ENCODE measurements at places on chromosomes 5 and 9.
A peak's percentile ranks its signal among the peaks of the same experiment; 100 is the strongest.

- DNase-seq: no peak
These were observed 38.5 kb downstream of the FAM219A start for GRCh38 chr9:34419716-34420504.

GRCh38 chr9:111969061-111969460, 72.4 kb downstream of the UGCG start:
- DNase-seq: no peak

DNA sequence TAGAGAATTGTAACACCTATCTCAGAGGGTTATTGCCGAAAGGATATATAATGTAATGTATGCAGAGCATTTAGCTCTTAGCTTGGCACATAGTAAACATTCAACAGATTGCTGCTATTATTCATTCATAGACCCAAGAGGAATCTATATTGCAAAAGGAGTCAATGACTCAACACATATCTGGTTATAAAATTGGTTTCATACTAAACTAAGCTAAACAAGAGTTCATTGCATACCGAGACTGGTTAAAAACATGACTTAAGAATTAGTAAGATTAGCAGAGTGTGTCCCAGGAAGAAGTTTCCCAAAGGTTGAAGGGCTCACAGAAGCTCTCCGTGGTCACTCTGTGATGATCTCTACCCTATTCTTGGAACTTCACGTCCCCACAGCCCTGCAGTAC, 339.6 kb upstream of the CCNH start:
- DNase-seq: no peak

DNA sequence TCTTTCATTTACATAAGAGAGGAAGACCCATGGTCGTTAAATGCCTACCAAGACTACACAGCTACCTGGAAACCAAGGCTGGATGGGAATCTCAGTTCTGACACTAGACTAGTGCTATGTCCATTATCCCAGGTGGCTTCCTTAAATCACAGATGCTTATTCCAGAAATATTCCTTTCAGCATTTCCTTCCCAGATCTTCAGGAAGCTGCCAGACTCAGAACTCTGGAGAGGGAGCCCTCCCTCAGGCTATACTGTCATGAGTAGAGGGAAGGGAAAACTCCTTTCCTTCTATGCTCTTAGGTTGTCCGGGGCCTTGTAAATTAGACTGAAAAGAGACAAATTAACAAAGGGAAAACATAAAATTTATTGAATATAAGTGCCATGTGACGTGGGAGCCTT, 20.8 kb downstream of the FREM1 start:
- DNase-seq: no peak

DNA sequence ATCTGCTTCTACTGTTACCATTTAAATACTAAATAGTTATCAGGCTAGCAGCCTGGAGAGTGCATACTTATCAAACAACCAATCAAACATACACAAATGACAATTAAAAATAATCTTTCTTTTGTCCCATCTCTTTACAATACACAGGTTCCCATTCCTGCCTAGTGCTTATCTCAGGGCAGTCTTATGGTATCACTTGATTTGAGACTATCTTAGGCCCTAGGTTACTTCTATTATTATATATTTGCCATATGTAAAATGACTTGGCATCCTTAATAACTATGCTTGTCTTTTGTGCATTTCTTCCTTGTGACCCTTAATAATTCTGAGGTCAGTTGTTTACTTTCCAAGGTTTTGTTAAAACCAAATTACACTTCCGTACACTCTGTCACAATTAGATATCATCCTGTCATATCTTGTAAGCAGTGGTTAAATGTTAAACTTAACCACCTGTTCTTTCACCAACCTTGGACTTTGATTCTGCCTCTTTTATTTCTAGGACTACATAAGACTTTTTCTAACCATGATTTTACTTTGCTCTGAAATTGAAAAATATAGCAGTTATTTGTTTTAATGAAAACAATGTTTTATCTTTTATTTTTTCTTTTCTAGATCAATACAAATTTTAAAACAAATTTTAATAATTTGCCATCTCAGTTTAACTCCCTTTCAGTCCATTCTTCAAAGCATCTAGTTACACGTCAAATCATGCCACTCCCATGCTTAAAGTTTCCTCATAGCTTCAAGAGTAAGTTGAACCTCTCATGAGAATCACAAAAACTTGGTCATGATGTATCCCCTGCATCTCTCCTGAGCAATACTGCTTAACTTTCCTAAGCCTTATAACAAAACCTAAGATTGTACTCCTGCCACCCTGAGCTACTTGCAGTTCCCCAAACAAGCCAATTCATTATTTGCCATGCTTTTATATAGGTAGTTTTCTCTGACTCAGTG, 281.3 kb downstream of the HCN1 start:
- DNase-seq: no peak

GRCh38 chr9:16406526-16407225, 463.8 kb downstream of the BNC2 start:
- no peak for DNase-seq

- DNase-seq: no peak
These were observed 10.7 kb downstream of the NFIL3 start for GRCh38 chr9:91412941-91413340.

GRCh38 chr5:131521252-131521651, 113.8 kb downstream of the RAPGEF6 start:
- DNase-seq: no peak

DNA sequence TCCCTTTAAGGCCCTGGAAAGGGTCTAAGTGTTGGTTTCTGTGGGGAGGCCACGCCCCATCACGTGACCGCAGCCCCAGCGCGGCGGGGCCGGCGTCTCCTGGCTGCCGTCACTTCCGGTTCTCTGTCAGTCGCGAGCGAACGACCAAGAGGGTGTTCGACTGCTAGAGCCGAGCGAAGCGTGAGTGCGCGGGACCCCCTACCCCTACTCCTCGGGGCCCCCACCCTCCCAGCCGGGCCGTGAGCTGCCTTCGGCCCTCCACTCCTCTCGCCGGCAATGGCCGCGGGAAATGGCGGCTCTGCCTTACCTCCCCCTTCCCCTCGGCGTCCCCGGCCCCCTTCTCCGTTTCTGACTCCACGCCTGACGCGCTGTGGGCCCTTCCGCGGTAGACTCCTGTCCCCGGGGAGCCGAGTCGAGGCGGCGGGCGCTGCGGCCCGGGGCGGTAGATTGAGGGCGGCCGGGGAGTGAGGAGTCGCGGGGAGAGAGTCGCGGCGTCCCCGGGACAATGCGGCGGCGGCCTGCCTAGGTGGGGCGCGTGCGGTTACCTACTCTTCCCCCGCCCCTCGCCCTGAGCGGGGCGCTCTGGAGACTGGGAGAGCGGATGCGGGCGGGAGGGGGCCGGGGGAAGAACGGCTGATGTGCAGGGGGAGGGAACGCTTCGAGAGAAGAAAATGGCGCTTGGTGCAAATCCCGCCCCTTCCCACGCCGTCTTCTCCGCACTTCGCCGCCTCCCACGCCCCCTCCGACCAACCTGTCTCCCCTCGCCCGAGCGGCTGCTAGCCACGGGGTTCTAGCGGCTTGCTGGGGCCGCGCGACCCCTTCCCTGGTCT, at the start of gene SUB1:
TSS of gene SUB1 (plus strand) at position 112 of the 830 bp plus-strand sequence. CDS start 2,956 bp downstream, outside the sequence.
- DNase-seq: peak; percentile 91

DNA sequence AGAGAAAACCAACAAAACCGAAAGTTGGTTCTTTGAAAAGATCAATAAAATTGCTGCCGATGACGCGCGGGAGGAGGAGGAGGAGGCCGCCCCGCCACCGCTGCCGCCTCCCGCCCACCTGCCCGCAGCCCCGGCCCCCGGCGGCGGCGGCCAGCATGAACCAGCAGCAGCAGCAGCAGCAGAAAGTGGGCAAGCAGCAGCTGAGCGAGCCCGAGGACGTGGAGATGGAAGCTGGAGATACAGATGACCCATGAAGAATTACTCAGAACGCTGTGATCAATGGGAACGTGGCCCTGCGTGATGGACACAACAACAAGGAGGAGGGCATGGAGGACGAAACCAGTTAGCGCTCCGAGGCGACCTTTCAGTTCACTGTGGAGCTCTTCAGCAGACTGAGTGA, 53.9 kb upstream of the EFNA5 start:
- no peak for DNase-seq

DNA sequence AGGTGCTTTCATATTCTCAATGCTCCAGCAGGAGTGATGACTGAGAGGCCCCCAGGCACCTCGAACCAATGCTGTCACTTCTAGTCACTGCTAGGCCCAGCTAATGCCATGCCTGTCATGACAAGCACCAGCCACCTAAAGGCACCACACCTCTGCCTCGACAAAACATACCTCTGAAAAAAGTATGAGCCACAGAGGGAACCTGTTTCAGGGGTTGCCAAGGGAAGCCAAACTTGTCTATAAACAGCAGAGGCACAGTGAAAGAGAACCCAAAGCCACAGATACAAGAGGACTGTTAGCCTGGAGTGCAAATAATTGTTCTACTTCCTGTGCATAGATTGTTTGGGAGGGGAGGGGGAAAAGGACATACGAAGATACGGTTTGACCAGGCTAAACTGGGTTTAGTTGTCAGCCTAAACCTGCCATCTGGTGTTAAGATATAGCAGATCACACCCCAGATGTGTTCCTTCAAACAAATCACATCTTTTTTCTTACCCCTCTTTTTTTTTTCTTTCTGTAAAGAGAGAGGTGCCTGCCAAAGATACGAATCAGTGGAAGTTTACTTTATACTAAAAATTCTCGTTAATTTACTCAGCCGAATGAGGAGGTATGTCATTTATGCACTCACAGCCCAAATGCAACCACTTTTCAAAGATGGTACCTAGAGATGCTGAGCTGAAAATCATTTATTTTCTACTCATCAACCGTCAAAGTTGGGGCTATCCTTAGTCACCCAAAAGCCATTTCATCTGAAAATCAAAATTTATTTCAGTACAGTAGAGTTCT, 45.7 kb downstream of the BNC2 start:
- no peak for DNase-seq

DNA sequence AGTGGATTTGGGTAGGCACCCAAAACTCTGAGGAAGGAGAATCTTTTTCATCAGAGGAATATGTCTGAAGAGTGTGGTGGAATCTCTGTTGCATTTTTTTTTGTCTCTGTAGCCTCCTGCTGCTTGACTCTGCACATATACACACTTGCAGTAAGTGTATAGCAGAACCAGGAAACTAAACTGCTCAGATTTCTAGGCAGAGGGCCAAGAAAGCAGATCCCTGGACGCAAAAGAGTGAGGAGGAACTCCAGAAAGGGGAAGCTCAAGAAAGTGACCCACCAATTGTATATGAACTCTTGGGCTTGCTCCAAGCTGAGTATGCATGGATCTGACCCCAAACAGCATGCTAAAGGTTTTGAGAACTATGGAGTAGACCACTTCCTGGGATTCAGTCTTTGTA, 181.8 kb downstream of the GADD45G start:
- DNase-seq: no peak

- DNase-seq: no peak
These were observed 40.9 kb downstream of the SEC61B start for GRCh38 chr9:99262949-99263418.

DNA sequence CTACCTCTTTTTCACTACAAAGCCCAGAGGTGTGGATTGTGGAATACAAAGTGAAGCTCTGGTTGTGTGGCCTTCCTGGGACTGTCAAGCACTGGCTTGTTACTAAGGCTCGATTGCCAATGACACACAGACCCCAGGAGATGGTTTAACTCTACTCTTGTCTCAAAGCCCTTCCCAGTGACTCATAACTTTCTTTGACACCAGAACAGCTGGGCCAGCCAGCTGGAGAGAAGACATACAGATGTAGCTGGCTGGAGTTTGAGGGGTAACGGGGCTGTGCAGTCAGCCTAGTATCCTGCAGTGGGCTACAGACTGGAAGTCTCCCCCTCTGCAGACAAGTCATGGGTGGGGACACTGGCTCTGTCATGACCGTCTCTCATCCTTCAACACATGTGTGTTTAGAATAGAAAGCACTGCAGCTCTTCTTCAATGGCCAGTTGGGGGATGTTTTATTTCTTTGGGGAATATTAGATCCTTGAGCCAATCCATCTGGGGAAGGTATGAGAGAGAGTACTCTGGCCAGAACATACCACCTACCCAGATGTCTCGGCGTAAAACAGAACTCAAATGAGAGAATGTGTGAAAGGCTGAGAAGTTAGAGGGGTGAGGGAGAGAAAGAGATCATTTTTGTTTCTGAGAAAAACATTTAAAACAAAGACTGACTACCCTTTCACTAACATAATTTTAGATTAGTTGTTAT, 53.3 kb downstream of the SEMA6A start:
- no peak for DNase-seq

- no peak for DNase-seq
These were observed 390.1 kb downstream of the CCDC171 start for GRCh38 chr9:15942831-15943424.

- DNase-seq: no peak
These were observed 63.5 kb downstream of the C9orf50 start for GRCh38 chr9:129557192-129558036.

GRCh38 chr9:84139296-84140070, 158.9 kb downstream of the RMI1 start:
- DNase-seq: no peak

DNA sequence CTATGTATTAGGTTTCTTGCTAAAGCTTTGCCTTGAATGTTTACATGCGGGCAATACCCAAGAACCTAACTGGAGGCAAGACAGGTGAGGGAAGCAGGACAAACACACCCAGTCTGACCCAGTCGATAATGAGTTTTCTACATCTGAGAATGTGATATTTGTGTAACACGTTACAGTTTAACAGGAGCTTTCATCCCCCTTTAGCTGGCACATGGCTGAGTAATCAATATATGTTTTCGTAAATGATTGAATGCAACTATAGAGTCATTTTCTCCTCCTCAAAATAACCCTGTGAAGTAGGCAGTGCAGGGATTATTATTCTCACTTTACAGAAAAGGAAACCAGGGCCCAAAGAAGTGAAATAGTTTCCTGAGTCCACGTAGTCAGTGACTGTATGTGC, 84.7 kb upstream of the HTR4 start:
- no peak for DNase-seq

GRCh38 chr5:67537439-67538148, 341.0 kb upstream of the CD180 start:
- no peak for DNase-seq

DNA sequence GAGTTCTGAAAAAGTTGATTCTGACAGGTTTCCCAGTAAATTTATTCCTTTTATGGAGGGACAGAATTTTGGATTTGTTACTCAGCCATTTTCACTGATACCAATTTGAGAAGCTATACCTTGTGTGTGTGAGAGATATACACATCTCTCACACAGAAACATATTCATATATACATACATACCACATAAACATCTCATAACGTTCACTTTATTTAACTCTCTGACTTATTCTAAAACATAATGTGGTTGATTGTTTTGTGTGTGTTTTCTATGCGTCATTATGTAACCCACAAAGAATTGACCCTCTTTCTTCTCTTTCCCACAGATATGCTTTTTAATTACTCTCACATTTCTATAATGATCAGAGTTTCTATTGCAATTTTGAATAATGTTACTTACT, 570.8 kb upstream of the TLE4 start:
- DNase-seq: no peak
